ENCODE measurements at places on chromosomes 12 and 14.

DNA sequence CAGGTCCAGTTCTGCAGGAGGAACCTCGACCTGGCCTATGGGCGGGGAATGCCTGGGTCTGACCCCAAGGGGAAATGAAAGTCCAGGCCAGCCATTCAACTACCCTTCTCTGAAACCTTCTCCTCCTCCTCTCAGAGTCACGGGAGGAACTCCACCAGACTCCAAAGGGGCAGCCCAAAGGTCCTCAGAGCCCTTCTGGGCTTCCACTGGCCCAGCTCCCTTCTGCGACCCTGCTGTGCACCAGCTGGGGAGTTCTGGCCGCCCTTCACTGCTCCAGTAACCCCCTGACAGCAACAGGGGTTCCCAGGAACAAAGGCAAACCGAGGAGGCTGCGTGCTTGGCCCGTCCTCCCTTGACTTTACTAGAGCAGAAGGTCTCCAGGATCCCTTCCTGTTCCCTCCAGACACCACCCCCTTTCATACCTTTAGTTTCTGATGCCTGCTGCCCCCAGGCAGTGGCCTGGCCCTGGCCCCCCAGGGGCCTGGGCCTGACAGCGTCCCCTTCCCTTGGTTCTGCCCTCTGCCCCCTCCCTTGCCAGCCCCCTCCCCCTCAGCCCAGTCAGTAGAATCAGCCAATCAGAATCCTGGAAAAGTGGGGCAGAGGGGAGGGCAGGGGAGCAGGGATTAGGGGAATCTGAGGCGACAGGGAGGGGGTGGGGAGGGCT lies 850 bp upstream of the ZNF385A start:
- peak; percentile 75 for DNase-seq

DNA sequence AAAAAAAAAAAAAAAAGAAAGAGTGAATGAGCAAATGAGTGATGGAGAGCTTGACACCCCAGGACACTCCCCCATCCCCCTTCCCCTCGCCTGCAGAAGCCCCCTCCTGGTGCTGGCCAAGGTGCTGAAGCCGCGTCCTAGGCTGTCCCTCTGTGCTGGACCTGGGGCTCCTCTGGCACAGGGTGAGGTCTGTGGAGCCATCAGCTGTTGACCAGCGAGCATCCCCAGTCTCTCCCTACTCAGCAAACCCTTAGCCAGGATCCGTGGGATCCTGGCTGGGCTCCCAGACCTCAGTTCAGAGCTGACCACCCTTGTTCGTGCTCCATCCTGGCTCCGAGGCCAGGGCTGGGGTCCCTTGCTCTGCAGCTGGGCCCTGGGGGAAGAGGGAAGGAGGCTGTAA lies 5.4 kb upstream of the KIF26A start:
- DNase-seq = no peak

GRCh38 chr14:55085060-55085660 lies 33.7 kb downstream of the MAPK1IP1L start:
- DNase-seq = no peak

DNA sequence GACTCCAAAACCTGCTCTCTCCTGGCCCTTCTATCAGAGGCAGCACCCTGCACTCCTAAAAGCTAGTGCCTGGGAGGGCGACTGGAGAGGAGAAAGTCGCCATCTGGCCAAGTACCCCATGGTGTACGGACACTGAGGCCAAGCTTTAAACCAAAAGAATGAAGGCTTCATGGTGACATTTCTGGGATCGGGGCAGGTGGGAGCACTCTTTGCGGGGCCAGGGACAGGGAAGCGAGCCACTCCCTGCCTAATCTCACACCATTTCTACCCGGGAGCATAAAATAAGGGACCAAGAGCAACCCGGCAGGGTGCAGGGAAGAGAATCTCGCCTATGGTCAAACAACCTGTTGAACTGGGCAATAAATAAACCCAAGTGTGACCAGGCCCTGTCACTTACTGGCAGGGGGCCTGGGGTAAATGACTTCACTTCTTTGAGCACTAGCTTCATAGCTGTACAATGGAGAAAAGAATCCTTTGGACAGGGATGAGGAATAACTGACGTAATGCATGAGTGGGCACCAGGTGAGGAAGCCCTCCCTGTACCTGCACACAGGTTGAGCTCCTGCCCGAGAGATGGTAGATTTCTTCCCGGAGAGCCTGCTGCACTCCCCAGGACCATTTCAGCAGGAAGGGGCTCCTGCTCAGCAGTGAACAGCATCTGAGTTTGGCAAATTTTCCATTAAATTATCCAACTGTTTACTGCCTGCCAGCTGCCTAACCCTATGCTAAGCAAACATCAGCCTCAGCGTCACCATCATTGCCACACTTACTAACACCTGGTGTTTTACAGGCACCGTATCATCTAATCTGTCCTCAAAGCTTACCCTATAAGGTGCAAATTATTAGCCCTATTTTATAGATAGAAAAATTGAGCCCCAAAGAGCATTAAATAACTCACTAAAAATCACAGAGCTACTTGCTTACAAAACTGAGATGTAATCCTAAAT lies 2.0 kb downstream of the SERPINA1 start:
- DNase-seq = no peak

GRCh38 chr12:95951515-95951914 lies 8.4 kb downstream of the AMDHD1 start:
- DNase-seq = peak; percentile 55

DNA sequence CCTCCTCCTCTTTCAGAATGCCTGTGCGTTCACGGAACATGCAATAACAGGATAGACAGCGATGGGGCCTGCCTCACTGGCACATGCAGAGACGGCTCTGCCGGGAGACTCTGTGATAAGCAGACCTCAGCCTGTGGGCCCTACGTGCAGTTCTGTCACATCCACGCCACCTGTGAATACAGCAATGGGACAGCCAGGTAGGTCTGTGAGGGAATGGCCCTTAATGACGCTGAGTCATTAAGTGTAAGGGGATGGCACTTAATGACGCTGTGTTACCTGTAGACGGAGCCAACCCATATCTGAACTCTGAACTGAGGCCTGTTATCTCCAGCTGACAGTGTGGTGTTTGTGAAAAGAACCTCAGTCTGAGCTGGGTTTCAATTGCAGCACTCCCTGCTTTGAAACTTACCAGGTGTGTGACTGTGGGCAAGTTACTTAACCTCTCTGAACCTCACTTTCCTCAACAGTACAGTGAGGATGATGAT lies 86.9 kb downstream of the STAB2 start:
- DNase-seq = no peak

GRCh38 chr14:67551940-67552339 lies 18.9 kb downstream of the PLEKHH1 start:
- no peak for DNase-seq

- DNase-seq = no peak
Observed at GRCh38 chr12:101884174-101884573, 6.8 kb downstream of the DRAM1 start.

DNA sequence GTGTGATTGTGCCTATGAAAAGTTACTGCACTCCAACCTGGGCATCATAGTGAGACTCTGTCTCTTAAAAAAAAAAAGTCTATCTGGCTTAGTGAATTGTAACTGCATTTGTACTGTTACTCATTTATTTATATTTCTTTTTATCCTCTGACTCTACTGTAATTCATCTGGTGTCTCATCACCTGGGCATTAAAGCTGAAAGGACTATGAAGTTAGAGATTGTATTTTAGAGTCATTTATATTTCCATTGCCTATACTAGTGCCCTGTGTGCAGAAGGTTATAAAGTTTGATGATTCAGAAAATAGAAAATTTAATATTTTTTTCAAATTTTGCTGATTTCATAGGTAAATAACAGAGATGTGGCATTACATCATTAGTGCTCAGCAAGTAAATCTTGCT lies 30.2 kb downstream of the BICDL1 start:
- no peak for DNase-seq

DNA sequence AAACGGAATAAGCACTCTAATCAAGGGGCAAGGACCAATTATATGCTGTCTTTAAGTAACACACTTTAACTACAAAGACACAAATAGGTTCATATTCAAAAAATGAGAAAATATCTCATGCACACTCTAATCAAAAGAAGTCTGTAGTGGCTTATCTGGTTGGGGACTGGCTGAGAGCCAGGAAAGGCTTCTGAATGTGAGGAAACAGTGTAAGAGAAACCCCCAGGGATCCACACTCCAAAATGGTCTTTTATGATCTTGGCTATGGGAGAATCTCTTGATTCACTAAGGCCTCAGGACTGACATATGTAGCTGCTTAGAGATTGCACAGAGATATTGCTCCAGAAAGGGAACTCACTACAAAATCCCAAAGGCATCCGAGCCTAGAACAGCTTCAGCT lies 10.3 kb downstream of the CTSG start:
- DNase-seq = no peak

DNA sequence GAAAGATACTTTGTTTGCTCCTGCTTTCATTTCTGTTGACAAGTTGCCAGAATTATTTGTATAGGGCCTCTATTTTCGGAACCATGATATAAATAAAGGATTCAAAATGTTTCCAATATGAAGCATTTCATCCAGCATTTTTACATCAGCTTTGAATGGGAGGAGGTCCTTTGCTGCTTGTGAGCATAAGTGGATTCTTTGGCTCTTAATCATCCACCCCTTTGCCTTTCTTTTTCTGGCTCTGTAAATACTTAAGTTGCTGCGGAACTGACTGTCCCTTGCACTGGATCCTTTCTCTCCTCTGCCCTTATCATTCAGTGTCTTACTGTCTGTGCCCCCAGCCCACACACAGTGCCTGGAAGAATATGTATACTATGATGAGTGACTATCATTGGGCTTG lies 357.3 kb upstream of the RGS6 start:
- DNase-seq = no peak

- DNase-seq = no peak
Observed at GRCh38 chr12:129903092-129903945, 506 bp downstream of the TMEM132D start.

GRCh38 chr14:70741482-70741881 lies 67.8 kb downstream of the MAP3K9 start:
- DNase-seq = no peak

DNA sequence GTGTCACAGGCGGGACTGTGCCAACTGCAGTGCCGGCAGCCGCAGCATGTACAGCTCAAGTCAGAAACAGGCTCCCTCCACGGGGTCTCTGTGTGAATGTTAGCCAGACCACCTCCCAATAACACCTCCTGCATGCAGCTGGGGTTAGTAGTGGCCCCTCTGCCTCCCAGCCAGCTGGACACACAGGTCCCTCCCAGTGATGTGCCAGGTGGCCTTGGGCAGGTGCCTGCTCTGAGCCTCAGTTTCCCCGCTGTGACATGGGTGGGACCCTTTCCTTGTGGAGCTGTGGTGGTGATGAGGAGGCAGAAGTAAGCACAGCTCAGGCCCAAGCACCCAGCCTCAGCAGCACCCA lies 139.9 kb downstream of the ADGRD1 start:
- DNase-seq = no peak

GRCh38 chr12:123889848-123890535 lies 82.6 kb downstream of the CCDC92 start:
- DNase-seq = no peak

- no peak for DNase-seq
Observed at GRCh38 chr12:59431266-59431665, 164.6 kb upstream of the SLC16A7 start.

- DNase-seq = no peak
Observed at GRCh38 chr12:123645878-123646277, 12.2 kb downstream of the GTF2H3 start.

DNA sequence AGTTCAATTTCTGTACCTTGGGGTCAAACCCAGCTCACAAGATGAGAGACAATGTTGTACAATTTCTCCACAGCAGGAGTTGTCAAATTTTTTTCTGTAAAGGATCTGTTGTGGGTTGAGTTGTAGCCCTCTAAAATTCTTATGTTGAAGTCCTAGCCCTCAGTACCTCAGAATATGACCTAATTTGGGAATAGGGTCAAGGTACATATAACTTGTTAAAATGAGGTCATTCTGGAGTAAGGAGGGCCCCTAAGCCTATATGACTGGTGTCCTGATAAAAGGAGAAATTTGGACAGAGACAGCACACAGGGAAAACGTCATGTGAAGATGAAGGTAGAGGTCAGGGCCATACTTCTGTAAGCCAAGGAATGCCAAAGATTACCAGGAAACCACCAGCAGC lies 264.9 kb downstream of the TTC8 start:
- DNase-seq = no peak

DNA sequence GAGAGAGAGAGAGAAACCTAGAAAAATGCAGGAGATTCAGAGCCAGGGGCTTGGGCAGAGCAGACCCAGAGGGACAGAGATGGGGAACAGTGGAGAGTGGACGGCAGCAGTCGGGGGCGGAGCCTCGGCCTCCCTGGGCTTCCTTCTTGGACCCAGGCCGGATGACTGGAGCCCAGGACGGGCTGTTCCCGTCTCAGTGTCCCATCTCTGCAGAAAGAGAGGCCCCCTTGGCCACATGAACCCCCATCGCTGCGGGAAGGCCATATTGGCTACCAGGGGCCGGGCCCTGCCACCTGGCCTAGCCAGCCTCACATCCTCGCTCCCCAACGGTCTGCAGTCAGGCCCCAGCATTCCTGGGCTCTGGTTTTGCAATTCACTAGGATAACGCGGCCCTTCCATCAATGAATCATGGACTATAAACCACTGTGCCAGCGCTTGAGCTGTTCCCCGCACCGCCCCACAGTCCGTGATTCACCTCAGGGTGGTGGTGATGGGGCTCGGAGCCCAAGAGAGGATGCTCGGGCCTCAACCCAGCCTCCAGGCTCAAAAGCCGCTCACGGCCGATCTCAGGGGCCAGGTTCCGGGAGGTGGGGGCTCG lies 116.5 kb downstream of the RFLNA start:
- no peak for DNase-seq

- DNase-seq = no peak
Observed at GRCh38 chr14:32137892-32138291, 60.8 kb downstream of the ARHGAP5 start.

DNA sequence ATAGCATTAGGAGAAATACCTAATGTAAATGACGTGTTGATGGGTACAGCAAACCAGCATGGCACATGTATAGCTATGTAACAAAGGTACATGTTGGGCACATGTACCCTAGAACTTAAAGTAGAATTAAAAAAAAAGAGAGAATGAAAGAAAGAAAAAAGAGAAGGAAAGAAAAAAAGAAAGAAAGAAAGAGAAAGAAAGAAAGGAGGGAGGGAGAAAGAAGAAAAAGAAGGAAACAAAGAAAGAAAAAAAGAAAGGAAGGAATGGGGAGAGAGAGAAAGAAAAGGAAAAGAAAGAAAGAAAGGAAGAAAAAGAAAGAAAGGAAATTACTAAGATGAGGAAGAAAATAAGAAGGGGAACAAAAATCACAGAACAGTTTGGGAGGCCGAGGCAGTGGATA lies 925.5 kb downstream of the LRFN5 start:
- no peak for DNase-seq

GRCh38 chr14:105084741-105085571 lies 19.7 kb upstream of the GPR132 start:
- DNase-seq = no peak

DNA sequence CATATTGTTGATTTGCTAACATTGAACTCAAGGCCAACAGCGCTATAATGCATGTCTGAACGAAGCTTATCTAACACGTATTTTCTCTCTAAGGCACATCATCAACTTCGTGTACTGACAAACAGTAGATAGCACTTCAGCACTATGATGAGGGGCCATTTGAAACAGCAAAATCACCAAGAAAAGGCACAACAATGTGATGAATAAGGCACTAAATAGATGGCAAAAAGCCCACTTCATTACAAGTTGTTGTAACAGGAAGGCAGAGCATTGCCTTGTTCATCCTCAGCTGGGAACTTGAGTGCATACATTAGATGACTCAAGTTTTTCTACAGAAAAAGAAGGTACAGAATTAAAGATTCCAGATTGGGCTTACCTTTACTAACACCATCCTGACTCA lies 75.2 kb downstream of the LIN7A start:
- DNase-seq = no peak

GRCh38 chr14:101518611-101519473 lies 42.5 kb upstream of the DIO3 start:
- no peak for DNase-seq

Measured in inflammatory macrophage treated with lipopolysaccharide for 1 hour (primary cell).